Activated CD4-positive, CD25-positive, alpha-beta regulatory T cell treated with anti-CD3 and anti-CD28 coated beads, Interleukin-2, amount 50 U/mL, for 24 hours (primary cell): ENCODE measurements at places on chromosomes 6 and 20.

DNA sequence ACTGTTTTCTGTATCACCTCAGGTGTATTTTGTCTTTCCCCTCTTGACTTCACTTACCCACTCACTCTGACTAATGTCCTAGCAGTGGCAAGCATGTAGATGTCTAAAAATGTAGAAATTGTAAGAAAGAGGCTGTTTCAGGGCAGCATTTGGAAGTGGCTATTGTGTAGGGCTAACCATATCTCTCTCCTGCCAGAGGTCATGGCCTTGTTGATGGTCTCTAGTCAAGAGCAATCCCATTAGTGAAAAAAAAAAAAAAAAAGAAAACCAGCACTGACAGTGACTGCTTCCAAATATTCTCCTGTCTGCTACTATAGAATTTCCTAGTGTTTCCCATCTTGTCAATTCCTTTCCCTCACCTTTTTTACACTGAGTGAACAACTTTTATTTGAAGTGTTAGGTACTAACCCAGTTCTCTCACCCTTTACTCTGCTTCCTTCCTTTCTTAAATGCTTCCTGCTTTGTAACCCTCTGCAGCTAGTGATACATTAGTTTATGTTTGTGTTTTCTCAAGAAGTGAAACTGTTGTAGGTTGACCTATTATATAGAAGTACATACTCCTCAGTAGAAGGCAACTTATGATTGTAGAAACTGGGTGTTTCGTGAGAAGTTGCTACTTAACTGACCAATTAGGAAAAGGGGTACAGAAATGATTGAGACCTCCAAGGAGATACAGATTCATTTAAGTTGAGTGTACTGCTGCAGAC is 174.1 kb upstream of the PTPRK start:
- no peak for ATAC-seq

- ATAC-seq: peak; percentile 68
Measured at GRCh38 chr6:69835414-69836179, 30.8 kb upstream of the COL19A1 start.

DNA sequence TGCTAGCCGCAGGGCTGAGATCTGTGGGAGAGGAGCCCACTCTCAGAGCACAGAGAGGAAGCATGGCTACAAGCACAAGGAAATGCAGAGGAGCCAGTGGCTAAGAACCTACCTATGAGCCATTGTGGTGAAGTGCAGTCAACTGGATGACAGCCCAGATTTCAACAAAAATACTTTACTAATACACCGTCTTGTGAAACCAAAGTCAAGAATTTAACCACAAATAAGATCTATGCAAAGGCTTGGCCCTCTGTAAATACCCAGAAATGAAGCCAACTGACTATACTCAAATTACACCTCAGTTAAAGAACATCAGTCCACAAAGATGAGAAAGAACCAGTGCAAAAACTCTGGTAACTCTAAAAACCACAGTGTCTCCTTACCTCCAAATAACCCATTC is 40.1 kb upstream of the PTCHD4 start:
- ATAC-seq: no peak

DNA sequence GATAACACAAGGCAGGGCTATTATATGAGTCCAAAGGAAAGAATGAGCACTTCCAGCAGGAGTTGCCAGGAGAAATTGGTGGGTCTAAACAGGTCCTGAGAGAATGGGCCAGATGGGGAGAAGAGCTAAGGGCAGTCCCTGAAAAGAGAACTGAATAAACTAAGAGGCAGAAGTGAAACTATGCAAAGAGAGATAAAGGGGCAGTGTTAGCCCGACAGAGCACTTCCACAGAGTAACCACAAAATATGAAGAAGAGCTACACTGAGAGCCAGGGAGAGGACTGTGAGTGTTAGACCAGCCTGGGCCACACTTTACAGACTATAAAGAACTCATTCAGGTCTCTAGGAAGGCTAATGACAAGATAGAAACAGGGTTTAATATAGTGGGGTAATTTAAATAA is 43.8 kb downstream of the RALGAPA2 start:
- ATAC-seq: peak; percentile 59

DNA sequence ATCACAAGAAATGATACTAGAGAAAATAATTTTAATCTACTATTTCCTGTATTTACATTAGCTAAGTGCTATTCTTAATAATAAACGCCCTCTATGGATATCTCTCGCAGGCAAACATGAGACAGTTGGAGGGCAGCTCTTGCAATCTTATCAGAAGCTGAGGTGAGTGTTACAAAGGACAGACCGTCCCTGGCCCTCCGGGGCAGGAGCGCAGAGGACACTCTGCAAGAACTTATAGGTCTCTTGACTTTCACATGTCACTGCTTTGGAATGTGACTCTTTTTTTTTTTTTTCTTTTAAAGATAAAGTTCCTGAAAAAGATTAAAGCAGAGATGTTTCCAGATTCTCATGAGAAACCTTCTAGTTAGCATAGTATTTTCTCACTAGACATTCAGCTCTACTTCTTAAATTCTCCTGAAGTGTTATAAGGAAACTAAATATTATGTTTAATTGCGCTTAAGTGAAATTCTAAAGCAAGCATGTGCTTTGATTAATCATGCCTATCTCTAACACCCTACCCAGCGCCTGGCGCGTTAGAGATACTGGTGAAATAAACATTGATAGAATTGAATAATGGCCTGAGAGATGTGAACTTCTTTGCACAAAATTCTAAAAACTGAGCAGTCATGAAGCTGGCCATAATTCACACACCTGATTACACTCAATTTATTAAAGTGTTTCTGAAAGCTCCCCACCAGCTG is 57.4 kb downstream of the SYTL3 start:
- no peak for ATAC-seq

DNA sequence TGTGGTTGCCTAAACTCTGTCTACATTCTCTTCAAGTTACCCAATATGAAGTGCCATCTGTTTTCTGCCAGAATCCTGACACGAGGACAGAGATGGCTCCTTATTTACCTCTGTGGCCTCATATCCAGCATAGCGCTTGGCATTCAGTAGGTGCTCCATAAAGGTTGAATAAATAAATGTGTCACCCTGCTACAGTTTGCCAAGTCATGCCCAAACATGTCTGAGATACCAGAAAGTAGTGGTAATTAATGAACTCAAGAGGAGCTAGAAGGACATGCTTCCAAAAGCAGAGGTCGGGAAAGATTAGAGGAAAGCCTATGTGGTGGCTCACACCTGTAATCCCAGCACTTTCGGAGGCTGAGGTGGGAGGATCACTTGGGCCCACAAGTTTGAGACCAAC is 30.9 kb upstream of the E2F3 start:
- no peak for ATAC-seq

GRCh38 chr6:161522276-161522675 is 248.4 kb upstream of the AGPAT4 start:
- no peak for ATAC-seq

- ATAC-seq: no peak
Measured at GRCh38 chr20:16612706-16613105, 39.5 kb upstream of the KIF16B start.

- ATAC-seq: no peak
Measured at GRCh38 chr20:17327185-17328148, 100.6 kb downstream of the PCSK2 start.

- ATAC-seq: no peak
Measured at GRCh38 chr20:17825252-17825959, 125.6 kb downstream of the BANF2 start.

DNA sequence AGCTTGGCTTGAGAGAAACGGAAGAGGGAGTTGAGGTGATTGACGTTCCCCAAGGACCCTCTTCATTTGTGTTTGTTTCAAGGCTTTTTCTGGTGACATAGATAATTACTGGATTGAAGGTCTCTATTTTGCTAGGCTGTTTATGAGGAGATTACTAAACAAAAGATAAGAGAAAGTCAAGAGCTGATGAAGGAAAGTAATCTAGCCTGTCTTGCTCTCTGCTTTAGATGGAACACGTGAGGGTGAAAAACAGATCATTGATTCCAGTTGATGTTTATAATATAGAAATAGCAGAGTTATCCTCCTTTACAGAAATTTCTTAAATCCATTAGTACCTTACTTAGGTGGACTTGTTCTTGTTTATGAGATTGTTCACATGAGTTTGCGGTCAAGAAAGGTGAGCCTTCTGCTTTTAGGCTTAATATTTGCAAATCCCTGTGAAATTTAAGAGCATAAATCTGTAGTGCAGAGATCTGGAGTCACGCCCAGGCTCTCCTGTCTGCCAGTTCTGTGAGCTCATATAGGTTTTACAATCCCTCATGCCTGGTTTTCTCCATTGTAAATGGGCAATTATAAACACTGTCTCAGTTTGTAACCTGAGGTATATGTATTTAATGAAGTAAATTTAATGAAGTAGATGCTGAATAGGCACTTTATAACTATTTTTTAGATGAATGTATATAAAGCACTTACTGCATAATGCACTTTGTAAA is 272.8 kb downstream of the NKAIN2 start:
- no peak for ATAC-seq

DNA sequence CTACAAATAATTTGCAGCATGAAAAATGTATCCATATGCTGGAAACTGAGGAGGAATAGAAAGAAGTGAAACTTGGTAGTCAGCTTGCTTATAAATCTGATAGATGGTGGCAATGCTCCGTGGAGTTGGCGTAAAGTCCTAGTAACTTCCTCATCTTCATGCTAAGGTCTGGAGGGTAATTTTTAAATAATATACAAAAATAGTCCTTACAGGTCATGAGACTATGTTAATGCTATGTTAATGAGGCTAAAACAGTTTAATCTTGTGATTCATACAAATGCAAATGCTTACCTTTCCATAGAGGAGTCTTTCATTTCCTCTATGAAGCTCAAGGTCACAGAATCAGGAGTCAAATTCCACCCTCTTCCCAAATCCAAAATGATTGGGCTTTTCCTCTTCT is 9.4 kb upstream of the CRIP3 start:
- no peak for ATAC-seq

DNA sequence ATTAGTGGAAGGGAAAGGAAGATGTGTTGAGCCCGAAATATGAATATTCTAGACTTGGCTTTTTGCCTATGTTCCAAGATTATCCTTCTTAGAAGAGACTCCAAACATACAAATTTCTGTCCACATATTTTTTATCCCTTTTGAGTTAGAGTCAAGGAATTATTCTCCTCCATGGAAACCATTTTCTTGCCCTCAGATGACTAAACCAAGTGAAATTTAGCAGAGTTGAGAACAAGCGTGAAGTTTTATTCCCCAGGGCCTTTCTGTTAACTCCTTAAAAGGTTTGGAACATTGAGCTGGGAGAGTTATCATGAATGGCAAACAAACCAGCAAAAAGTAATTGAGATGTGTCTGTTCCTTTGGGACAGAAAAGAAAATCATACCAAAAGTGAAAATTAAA is 286.1 kb upstream of the PLCB4 start:
- ATAC-seq: no peak

DNA sequence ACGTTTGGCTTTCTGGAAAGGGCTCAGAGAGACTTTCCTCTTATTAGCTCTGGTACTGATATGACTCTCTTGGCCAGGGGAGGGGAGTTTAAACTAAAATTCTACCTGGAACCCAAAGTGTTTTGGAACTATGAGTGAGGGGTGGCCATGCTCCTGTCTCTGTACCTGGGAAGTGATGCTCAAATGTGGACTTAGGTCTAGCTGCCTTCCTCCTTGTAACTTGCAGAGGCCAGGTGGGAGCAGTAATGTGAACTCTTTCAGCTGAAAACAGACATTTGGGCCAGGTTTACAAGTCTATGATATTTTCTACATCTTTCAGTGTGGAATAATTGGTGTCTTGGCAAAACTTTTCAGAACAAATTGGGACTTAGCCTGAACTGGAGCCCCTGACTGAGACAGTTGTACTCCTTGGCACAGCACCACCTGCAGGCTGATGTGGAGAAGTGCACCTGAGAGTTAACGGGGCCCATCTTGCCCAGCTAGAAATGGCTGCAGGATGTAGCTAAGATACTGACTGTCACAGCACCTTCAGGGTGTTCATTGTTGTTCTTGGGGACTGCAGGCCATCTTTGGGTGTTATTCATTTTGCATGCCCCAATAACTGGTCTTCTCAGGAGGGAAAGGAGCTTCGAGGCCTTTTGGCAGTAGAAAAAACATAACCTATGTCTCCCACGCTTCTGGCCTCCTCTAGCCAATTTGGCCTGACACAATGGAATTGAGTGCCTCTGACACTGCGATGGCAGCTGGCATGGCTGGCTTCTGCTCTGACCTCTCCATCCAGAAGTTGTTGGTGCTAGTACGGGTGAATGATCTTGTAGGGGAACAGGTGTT is 37.1 kb downstream of the CD109 start:
- ATAC-seq: peak; percentile 63

DNA sequence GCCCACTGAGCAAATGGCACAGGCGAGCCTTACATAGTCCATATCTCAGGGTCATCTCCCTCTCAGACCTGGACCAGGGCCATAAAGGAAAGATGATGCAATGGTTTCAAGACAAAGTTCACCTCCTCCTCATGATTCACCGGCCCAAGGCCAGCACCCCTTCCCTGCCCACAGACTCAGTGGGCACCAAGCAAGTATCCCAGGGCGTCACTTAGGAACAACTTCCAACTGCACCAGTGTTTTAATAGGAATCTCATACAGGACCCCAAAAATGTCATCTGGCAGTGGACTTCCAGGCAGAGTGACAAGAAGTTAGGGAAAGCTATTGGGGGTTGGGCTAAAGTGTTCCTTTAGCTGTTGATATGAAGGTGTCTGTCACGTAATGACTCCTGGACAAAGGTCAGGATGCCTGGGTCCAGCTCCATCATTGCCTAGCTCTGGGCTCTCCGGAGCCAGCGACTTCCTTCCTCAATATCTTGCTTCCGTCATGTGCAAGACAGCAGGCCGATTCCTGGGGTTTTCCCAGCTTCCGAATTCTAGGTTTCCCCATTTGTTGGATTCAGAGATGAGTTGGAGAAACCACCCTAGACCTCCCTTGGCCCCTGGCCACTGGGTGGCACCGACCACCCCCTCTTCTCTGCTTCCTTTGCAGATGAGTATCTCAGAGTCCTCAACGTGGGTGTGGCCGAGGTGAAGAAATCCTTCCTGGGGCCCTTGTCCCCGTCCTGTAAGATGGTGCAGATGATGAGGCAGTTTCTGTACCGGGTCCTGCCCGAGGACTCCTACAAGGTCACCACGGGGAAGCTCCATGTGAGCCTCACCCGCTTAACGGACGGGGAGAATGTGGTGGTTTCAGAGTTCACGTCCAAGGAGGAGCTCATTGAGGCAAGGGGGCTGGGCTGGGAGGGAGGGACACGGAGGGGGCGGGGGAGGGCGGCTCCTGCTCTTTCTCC is 21.1 kb downstream of the PNPLA1 start:
- no peak for ATAC-seq

- no peak for ATAC-seq
Measured at GRCh38 chr6:3376064-3376463, 80.8 kb downstream of the SLC22A23 start.

DNA sequence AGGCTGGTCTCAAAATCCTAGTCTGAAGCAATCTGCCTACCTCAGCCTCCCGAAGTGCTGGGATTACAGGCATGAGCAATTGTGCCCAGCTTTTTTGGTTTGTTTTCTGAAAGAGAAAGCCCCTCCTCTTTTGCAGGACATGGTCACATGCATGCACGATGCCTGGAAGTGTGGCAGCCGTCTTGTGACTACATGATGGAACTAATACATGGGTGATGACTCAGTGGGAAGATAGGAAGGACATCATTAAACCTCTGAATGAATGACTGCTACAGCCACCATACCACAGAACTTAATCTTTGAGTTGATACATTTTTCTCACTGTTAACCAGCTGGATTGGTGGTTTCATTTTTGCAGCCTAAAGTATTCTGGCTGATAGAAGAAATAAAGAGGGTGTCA is 13.4 kb upstream of the CTNNBL1 start:
- no peak for ATAC-seq

- no peak for ATAC-seq
Measured at GRCh38 chr20:47857569-47858464, 72.5 kb upstream of the SULF2 start.
